T1000 (cell line): ENCODE measurements at places on chromosomes 12 and 14.

DNA sequence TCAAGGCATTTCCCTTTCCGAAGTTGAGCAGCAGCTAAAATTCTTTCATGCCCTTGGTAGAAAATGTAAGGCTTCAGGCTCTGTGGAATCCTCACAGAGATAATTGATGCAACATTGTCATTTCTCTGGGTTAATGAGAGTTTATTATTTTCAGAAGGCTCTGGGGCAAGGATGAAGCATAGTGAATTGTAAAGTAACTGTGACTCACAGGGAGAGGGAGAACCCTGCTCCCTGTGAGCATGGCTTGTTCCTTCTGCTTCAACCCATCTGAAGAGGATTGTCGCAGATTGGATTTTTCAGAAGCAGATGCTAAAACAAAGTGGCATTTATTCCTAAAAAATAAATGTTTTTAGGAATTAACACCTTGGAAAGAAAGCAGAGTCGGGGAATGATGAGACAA is 41.2 kb downstream of the APOBEC1 start:
- DNase-seq = no peak

DNA sequence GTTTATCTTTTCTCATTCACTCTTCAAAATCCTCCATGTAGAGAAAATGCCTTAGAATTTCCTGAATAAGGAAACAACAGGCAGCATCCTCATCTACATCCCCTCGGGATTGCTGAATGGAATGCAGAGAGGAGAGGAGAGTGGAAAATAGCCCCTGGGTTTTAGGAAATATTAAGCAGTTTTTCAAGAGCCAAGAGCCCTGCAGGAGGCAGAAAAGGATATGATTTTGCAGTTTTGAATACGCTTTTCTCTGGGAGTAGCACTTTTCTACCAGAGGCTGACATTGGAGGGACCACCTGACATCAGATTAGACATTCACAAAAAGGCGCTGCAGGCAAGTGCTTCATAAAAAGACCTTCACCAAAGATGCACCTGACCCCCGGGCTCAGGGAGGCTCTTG is 362.2 kb upstream of the SFSWAP start:
- no peak for DNase-seq

GRCh38 chr12:87660987-87661774 is 368.0 kb downstream of the C12orf50 start:
- DNase-seq = no peak

DNA sequence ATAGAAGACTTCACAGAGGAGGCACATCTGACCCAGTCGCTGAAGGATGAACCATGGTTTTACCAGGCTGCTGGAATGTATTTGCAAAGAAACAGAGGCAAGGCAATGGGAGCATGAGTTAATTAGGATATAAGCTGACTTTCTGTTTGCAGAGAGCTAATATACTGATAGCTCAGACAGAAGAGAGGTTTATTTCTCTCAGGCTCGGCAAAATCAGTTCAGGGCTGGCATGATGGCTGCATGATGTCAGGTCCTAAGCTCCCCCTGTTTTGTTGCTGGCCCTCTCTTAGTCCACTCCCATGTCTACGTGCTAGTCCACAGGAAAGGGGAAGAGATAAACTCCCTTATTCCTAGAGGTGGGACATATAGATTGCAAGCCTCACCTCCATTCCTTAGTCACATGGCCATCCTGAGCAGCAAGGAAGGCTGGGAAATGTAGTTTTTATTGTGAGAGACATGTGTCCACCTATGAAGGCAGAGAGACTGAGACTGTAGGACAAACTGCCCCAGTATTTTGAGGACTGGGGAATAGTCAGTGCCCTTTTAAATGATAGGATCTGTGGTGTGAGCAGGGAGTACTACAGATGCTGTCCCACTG is 224.5 kb downstream of the VRK1 start:
- DNase-seq = no peak

GRCh38 chr12:121976950-121977349 is 44.7 kb upstream of the BCL7A start:
- DNase-seq = no peak

- DNase-seq = no peak
These were observed 17.6 kb downstream of the BATF start for GRCh38 chr14:75539561-75540478.

GRCh38 chr14:21192447-21192822 is 36.6 kb upstream of the OR5AU1 start:
- DNase-seq = no peak

DNA sequence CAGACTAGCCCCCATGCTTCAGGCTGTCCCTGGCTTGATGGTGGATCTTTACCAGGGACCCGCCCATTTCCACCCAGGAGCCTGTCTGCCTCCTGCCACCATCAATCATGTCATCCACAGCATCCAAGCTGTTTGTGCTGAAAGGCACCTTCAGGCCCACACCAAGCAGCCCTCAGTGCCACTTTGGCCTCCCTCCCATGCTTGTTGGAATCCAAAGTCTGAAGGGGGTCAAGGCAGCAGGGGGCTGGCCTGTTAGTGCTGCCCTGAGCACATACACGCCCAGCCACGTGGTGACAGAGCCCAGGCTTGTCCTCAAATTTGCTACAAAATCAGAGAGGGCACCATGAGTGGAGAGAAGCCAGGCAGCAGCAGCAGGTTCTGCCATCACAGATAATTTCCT is 1146.8 kb downstream of the FSCB start:
- DNase-seq = no peak

- no peak for DNase-seq
These were observed 21.4 kb downstream of the SLC6A13 start for GRCh38 chr12:241266-241665.

DNA sequence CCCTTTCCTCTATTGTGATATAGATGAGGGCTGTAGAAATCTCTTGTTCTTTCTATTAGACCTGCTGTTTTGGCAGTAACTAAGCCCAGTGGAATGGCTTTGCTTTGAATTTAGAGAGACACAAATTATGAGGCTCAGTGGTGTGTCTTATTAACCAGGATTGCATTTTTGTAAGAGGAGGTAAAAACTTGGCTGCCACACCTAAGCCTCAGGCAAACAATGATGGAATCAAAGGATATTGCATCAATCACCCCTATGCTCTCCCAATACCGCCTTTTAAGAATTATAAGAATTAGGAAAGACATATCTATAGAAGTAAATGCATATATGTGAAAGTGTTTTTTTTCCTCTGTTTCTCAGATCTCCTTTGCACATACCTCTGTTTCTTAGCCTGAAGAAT is 63.3 kb downstream of the ACSS3 start:
- no peak for DNase-seq

- DNase-seq = no peak
These were observed 31.6 kb upstream of the NUDT14 start for GRCh38 chr14:105212541-105213300.

DNA sequence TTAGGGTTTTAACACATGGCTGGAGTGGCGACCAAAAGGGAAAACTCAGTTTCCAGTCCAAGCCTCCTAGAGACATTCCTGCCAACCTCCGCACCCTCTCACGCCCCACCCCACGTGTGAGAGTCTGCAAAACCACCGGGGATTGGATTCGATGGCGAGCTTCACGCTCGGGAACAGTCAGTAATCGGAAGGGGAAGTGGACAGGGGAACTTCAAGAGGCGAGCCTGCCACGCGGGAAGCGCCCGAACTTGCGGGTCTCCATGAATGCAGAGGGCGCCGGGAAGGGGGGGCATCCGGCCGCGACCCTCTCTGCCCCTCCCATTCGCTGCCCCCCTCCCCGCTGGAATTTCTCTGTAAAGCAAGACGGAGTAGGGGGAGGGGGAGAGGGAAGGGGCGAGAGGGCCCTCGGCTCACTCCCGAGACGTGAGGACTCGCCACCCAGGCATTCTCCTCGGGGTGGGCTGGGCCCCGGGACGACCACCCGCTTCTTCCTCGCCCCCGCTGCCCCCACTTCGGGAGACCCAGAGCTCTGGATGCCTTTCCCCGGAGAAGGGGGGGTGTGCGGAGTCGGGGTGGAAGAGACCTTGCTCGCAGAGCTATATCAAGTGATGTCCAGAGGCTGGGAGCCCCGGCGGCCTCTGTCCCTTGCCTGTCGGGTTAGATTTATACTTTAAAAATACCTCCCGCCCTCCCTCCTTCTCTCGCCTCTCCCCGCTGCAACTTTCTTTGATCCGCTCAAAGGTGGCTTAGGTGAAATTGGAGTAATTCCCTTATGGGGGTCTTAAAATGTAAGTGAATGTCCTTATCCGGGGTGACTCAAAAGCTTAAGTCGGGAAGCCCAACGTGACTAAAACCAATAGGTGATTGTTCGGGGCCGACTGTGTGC is 2.5 kb upstream of the CCND2 start:
- DNase-seq = no peak

DNA sequence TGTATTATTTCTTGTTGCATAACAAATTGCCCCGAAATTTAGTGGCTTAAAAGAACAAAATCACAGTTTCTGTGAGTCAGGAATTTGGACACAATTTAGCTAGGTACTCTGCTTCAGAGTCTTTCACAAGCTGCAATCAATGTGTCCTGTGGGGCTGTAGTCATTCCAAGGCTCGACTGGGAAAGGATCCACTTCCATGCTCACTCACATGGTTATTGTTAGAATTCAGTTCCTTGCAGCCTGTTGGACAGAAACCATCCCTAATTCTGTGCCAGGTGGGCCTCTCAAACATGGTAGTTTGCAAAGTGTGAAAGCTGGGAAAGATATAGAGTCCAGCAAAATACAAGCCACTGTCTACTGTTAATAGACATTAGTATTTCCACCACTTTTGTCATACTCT is 59.7 kb upstream of the ARID2 start:
- DNase-seq = no peak

DNA sequence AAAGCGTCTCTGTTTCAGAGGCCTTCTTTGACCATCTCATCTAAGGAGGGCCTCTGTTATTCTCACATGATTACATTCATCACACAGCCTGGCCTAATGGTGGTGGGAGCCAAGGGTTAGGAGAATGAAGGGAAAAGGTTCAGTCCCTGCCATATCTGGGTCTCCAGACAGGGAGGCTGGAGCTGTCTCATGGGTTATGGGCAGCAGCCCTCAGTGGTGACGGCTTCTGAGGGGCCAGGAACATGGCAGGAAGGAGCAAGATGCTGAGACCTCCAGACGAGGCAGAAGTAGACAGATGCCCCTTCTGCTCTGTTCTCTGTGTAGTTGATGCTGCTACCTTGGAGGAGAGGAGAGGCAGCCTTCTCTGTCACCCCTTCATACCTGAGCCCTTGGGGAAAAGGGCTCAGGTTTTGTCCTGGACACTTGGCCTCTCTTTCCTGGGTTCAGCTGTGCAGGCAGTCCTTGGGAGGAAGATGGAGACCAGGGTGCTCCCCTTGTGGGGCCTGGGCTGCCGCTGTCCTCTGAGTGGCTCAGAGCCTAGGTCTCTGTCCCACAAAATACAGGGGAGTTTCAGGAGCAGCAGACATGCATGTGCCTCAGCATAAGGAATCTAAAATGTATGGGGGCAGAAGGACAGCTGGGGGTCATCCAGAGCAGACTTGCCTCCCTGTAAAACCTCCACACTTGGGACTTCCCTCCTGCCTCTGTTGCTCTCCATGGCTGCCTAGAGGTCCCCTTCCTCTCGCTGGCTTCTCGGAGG is 3.6 kb downstream of the IFI27L2 start:
- DNase-seq = no peak

DNA sequence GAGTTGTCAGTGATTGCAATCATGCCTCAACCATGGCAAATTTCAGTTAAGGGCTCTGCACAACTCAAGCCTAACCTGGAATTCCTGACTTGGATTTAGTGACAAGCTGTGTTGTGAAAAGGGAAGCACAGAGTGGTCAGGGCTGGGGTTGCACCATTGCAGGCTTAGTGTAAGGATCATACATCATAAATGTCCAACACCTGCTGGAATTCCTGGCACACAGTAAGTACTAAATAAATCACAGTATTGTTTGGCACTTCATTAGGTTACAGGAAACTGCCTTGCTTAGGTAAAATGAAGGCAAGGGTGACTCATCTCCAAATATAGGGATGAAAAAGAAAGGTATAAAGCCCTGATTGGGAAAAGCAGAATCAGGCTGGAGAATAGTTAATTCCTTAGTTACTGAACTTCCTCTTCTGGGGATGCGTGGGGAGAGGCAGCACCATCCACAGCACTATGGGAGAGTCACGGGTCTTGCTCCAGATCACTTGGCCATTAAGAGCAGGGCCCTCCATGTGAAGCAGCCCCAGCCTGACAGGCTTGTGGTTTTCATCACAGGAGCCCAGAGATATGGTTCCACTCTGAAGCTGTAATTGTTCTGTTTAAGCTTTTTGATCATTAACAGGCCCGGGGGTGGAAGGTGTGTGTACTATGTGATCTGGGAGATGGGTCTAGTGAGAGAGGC is 39.7 kb downstream of the SLC8A3 start:
- DNase-seq = no peak

DNA sequence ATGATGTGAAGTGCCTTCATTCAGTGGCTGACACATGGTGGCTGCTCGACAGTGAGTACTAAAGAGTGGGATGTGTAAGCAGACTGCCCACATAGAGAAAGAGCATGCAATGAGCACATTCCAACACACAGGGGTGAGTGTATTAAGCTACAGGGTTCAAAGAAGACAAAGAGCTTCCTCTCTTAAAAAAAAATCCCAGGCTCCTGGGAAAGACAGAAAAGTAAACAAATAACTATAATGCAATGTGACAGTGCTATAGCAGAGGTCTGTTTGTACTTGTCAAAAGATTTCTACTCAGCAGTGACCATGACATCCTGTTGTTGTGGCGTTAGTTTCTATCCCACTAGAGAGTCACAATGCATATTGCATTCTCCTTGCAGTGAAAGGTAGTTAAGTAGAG is 12.4 kb upstream of the PCNX1 start:
- DNase-seq = no peak

GRCh38 chr14:58807191-58807590 is 169.4 kb downstream of the DACT1 start:
- no peak for DNase-seq

GRCh38 chr12:54641554-54641953 is 6.6 kb downstream of the DCD start:
- no peak for DNase-seq

DNA sequence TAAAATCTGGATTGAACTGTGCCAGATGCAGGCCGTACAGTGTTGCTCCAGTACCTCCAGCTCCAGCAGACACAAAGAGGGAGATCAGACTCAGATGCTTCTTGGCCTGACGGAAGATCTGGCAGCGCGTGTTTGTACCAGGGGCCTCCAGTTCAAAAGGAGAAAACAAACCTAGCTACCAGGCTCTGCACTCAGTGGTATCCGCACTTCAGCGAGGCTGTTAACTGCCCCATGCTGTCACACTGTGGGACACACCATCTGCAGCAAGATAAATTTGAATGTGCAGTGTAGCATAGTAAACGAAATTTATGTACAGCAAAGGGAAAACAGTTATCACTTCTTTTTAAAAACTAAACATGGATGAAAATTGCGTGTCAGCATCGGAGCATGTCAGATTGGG is 5.1 kb downstream of the DYNC1H1 start:
- no peak for DNase-seq

DNA sequence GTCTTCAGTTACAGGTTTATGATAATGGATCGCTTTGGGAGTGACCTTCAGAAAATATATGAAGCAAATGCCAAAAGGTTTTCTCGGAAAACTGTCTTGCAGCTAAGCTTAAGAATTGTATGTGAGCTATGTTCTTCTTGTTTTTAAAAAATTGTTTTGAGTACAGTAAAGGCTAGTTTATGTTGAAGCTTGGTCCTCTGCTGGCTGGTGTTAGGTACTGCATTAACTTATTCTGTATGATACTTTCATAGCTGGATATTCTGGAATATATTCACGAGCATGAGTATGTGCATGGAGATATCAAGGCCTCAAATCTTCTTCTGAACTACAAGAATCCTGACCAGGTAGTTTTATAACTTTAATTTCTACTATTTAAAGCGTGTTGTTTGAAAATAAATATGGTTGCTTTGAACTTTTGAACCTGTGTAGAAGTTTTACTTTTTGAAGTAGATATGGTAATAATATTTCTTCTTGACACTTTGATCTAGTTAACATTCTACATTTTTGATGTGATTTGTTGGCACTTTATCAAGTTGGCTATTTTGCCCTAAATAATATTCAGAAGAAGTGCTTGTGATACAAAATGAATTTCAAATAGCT is 55.7 kb downstream of the VRK1 start:
- DNase-seq = no peak
